ENCODE measurements at places on chromosomes 2 and 18. TPM values are rescaled to one million over a fixed set of nuclear protein-coding genes. Genes with fewer than 3 reads are reported as not detected.
A peak's percentile ranks its signal among the peaks of the same experiment; 100 is the strongest.

DNA sequence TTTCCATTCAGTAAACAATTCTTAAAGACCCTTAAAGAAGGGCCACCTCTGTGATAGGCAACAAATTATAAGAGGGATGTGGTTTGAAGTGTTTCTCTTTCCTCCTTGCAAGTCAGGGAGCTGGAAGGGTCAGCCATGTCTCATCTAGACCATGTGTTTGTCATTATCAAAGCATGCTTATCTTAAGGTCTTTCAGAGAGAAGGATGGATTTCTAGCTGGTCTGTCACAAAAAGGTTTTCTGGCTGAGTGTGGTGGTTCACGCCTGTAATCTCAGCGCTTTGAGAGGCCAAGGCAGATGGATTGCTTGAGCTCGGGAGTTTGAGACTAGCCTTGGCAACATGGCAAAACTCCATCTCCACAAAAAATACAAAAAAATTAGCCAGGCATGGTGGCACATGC is 59.2 kb upstream of the PEX13 start:
- no peak for DNase-seq

DNA sequence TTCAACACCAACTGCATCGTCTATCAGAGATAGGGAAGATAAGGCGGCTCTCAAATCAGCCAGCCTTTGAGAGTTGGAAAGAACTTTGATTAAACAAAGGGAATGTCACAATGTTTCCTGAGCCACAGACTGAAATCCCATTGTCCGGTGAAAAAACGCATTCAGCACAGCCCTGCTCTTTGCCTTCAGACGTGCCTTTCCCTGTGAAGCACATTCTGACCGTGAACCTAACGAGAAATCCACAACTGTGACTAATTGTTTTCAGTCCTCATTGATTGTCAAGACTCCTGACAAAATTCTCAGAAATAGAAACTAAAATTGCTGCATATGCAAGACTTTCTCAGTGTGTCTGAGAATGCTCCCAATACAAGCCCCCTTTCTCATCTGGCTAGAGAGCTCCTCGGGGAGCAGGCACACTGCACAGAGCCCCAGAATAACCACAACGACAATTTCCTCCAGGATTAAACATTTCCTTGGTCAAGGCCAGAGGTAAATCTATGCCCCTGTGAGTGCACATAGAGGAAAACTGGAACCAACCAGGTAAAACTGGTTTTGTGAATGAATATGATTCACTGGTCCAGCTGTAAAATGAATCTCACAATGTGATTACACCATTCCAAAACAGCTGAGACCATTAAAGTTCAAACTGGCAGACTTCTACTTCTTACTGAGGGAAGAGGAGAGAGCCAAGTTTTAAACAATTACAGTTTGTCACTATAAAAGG is 561.9 kb upstream of the ID2 start:
- no peak for DNase-seq

DNA sequence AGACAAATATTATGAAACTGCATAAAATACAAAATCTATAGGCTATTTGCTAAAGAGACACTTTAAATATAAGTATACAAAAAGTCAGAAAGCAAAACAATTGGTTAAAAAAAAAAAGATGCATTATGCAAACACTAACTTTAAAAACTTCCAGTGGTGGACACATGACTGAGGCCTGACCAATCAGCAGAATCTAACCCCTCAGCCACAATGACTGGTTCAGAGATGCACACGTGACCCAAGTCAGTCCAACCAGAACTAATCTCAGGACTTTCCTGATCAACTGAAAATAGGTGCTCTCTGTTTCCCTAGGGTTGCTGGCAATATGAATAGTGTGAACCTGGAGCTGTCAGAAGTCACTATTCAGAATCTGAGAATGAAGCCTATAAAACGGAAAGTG is 22.7 kb downstream of the DNER start:
- DNase-seq, result no peak

GRCh38 chr2:7621018-7621814 is 704.0 kb downstream of the RNF144A start:
- no peak for DNase-seq

GRCh38 chr18:44841221-44841620 is 160.5 kb downstream of the SETBP1 start:
- DNase-seq, result no peak

DNA sequence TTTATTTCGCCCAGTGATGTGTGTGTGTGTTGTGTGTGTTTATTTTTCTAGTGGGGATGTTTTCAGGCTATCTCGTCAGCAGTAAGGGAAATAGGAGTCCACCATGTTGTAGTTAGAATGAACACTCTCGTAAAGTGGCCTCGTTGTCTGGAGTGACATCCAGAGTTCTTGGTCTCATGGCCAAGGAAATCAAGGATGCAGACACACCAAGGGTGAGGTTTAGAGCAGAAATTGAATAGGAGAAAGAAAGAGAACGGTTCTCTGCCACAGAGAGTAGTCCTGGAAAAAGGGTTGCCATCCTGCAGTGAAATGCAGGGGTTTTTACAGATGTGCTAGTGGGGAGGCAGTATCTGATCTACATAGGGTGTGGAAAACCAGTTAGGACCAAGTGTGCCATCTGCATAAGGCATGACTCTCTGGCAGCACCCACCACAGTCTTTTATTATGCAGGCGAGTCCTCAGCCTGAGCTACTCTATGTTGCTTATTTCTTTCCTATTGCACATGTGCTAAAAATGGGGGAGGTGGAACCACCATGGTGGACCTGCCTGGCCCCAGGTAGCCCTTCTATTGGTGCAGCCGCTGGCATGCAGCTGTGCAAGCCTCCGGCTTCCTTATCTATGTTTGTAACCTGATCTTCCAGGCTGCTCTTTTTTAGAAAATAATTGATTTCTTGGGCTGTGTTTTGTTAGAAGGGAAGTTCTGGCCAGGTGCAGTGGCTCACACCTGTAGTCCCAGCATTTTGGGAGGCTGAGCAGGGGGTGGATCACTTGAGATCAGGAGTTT is 23.2 kb downstream of the RALB start:
- no peak for DNase-seq

DNA sequence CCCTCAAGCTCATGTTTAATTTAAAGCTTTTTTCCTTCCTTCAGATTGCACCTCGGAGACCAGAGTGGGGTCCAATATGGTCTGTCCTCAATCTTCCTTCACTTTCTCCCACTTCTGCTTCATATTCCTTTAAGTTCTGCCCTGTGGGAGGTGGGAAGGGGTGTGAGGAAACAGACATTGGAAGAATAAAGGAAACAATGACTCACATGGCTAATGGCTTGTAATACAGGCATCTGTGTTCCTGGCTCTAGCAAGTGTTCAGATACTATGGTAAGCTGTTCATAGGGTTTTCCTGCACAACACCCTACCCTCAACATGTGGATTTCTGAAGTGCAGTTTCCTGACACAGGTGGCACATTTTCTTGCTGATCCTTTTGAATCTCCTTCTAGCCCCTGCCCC is 209.5 kb downstream of the PIK3C3 start:
- no peak for DNase-seq

- no peak for DNase-seq
Observed at GRCh38 chr18:79851950-79852349, 54.2 kb downstream of the KCNG2 start.

- DNase-seq, result peak; percentile 21
Observed at GRCh38 chr2:240465765-240466578, 30.5 kb downstream of the GPC1 start.

ELOA2 gene
- not detected for total RNA-seq

- no peak for DNase-seq
Observed at GRCh38 chr18:616380-616995, 19.7 kb downstream of the CLUL1 start.

DNA sequence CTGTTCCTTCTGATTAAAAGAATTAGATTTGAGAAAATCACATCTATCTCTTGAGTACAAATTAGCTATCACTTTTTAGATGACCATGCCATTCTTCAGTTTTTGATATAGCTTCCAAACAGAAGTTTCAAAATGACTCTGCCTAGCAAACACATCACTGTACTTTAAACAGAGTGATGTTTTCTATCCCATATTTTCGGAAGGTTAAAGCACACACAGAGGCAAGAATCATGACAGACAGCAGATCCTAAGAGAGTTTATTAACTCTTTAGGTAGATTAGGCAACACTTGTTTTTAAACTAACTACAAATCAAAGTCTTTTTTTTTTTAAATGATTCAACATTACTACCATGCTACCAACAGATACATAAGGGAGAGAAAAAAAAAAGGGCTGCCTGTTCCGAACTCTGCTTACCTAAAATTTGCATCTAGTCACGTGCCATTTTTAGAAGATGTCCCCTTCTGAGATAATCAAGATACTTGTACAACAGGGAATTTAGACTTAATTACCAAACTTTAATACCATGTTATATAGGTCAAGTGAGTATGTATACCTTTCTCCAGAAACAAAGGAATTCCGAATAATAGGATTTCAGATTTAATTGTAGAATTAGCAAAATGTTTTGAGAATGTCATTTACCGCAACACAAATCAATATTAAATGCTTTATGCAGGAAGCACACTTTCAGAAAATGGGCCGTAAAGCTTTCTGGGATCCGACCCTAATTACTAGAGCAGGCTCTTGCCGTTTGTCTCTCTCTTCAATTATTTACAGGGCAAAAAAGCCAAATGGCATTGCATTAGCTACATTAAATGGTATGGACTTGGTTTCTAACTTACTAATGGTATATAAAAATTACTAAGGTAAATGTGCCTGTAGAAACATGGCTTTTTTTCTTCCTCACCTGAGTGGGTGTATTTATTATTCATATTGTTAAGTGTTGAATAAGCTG is 2.6 kb downstream of the RBMS1 start:
- no peak for DNase-seq

COL4A4 gene
- 0.05 TPM for total RNA-seq
